Activated T-helper 1 cell treated with anti-CD3 and anti-CD28 coated beads, Interleukin-2, amount 50 U/mL, for 16 hours (primary cell): ENCODE measurements at places on chromosomes 1 and 21.

GRCh38 chr1:45299981-45300668 lies 26.6 kb upstream of the HPDL start:
- DNase-seq: no peak

DNA sequence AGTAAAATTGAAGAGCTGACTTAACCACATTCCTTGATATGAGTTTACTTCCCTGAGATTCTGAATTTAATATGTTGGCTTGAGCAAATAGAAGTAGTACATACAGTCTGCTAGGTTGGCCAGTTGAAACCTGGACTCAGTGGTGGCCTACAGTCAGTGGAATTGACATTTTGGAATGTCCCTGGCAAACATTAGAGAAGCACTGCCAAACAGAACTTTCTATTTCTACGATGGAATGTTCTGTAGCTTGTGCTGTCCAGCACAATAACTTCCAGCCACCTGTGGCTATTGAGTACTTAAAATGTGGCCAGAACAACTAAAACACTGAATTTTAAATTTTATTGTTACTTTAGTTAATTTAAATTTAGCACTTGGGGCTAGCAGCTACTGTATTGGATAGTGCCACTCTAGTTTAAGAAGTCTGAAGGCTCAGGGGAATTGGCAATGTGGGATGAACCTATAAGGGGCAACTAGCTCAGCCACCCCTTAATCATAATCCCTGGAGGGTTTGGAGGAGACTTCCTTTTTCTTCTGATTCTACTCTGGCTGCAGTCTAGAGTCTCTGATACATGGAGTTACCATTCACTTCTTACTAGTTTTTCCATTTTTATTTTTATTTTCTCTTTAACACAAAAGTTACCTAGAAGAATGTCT lies 10.3 kb upstream of the TEDDM1 start:
- no peak for DNase-seq

DNA sequence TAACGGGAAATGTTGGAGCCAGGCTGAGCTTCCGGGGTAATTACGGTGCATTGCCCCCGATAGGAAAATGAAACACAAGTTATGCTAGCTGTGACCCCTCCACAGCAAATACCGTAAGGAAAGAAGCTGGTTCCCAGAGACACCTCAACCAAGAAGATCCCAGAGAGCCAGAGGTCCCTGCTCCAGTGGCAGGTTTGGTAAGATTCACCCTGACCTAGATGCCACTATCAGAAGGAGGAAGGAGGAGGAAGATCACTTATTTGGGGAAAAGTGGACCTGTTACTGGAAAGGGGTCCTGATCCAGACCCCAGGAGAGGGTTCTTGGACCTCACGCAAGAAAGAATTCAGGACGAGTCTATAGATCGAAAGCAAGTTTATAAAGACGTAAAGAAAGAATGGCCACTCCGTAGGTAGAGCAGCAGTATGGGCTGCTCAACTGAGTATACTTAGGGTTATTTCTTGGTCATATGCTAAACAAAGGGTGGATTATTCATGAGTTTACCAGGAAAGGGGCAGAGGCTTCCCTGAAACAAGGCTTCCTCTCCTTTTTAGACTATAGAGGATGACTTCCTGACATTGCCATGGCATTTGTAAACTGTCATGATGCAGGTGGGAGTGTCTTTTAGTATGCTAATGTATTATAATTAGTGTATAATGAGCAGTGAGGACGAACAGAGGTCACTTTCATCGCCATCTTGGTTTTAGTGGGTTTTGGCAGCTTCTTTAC lies 7.5 kb upstream of the CAPN9 start:
- DNase-seq: no peak

GRCh38 chr1:182260516-182260915 lies 131.1 kb downstream of the GLUL start:
- no peak for DNase-seq

- DNase-seq: no peak
Measured at GRCh38 chr1:194296201-194296600, 1109.8 kb upstream of the B3GALT2 start.

DNA sequence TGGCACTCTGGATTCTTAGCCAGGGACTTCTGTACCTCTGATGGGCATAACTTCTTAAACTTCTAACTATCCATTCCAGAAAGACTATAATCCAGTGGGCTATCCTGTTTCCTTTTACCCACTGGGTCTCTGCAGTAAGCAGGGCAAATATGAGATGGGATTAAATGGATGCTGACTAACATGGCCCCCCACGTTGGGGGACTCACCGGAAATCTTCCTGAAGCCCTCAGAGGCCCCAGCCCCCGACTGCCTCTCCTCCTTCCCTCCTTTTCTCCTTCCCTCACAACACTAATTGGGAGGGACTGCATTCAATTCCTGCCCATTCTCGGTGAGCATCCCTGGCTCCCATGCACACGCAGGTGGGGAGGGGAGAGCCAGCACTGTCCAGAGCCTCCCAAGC lies 70.1 kb downstream of the SSBP3 start:
- DNase-seq: no peak

DNA sequence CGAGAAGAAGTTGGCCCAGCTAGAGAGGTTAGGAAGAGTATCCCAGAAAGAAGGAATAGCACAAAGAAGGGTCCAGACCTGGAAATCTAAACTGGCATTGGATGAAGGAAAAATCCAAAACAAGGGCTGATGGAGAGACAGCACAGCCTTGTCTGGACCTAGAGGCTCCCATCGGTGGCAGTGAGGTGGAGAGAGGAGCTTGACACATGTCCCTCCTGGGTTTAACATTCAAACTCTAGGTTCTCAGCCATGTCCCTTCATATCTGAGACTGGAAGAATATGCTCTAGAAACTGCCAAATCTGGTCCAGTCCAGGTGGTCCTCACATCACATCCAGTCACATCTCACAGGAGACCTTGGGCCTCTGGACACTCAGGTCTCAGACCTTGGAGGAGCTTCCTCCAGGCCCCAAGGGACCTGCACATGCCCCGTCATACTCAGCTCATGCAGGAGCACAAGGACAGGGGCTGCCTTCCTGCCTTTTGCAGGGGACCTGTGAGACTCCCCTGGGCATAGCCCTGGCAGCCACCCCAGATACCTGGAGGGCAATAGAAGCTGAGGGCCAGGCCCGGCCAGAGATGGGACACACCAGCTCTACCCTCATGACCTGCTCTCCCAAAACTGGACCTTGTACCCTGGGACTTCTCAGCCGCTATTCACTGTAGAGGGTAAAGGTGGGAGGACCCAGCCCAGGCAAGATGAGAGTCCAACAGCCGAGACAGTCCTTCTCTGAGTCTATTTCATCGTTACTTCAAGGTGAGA lies 7.5 kb downstream of the TMEM125 start:
- DNase-seq: no peak

GRCh38 chr1:152110365-152110859 lies 4.8 kb downstream of the TCHH start:
- DNase-seq: no peak

DNA sequence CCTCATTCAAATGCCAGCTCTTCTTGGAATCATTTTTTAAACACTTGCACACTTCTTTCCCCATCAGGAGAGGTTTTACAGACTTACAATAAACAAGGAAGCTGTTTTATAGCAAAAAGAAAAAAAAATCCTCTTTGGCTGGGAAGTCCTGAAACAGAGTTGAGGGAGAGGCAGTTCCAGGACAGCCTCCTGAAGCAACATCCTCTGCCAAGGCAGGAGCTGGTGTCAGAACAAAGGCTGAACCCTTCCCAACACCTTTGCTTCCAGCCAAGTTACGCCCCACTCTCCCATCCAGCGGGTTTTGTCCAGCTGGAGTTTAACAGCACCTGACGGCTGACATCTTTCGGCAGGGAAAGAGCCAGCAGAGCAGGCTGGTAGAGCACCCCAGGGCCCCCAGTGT lies 287.8 kb downstream of the RRAGC start:
- DNase-seq: no peak

GRCh38 chr1:185350027-185350442 lies 33.0 kb upstream of the IVNS1ABP start:
- no peak for DNase-seq
